GOT3 (cell line): ENCODE measurements at places on chromosomes 12 and 14.

- no peak for DNase-seq
These were observed 126.7 kb upstream of the LGR5 start for GRCh38 chr12:71312768-71313403.

DNA sequence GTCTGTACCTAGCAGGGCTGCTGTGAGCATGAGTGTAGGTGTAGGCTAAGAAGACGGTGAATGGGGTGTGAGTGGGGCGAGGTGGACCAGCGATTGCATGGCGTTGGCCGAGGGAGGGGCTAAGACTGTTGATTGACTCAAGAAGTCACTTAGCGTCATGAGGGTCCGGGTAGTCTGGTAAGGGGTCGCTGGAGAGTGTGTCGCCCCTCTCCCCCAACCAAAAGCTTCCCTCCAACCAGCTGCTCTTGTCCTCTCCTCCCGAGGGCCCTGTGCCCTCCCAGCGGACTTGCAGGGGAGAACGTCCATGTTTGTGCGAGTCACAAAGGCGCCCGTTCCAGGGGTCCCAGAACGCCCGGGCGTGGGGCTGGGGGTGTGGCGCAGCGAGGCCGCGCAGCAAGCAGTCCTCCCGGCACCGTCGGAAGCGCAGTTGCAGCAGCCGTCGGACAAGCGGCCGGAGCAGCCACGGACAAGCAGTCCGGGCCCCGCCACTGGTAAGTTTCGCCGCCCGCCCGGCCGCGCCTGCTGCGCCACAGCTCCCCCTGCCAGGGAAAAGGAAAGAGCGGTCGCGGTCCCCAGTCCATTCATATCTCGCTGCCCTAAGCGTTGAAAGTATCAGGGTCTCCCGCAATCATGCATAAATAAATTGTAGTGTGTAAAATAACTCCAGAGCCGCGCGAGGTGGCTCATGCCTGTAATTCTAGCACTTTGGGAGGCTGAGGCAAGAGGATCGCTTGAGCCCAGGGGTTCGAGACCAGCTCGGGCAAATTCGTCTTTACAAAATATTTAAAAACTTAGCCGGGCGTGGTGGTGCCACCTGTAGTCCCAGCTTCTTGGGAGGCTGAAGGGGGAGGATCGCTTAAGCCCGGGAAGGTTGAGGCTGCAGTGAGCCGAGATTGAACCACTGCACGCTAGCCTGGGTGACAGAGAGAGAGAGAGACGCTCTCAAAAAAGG lies at the start of gene CCDC63:
TSS of gene CCDC63 (plus strand) at position 373 of the 952 bp plus-strand sequence. CDS start 5,968 bp downstream, outside the sequence.
- DNase-seq: no peak

DNA sequence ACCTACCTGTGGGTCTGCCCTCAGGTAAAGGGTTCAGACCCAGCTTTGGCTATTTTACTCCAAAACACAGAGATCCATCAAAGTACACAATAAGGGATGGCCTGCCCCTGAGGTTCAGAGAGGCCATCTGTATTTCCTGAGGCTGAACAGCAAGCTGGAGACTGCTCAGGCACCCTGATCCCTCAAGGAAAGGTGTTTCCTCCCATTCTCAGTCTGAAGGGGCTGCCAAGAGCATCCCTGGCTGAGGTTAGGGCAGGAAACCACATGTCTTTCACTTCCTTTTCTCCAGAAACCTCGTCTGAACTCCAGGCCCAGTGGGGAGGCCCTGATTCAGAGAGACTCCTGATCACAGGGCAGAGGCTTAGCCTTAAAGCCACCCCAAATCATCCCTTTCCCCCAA lies 1.5 kb downstream of the RILPL1 start:
- no peak for DNase-seq

GRCh38 chr14:59123531-59123930 lies 64.9 kb upstream of the DAAM1 start:
- DNase-seq: no peak

- no peak for DNase-seq
These were observed 22.0 kb upstream of the PPP1R12A start for GRCh38 chr12:79956896-79957295.

- no peak for DNase-seq
These were observed 77.4 kb upstream of the GALNT9 start for GRCh38 chr12:132406493-132407450.

DNA sequence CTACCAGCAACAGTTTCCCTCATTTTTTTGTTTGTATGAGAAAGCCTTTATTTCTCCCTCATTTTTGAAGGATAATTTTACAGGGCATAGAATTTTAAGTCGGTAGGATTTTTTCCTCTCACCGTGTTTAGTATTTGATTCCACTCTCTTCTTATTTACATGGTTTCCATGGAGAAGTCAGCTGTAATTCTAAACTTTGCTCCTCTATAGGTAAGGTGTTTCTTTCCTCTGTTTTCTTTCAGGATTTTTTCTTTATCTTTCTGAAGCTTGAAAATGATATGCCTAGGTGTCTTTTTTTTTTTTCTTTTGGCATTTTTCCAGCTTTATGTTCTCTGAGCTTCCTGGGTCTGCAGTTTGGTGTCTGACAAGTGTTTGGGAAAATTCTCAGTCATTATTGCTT lies 75.6 kb upstream of the ETV6 start:
- DNase-seq: no peak

DNA sequence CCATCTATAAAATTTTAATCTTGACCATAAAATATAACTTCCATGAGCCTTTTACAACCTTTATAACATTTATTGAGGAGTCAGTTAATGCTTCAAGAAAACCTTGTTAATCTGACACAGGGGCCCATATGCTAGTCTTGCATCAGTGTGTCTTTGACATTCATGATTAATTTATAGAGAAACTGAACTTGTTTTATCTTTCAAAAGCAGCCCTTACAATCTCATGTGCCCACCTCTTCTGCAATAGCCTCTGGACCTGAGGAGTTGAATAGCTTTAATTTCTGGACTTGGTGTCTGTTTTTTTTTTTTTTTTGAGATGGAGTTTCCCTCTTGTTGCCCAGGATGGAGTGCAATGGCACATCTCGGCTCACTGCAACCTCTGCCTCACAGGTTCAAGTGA lies 8.6 kb upstream of the LPCAT3 start:
- DNase-seq: no peak

GRCh38 chr12:89349814-89350213 lies 2.5 kb downstream of the DUSP6 start:
- no peak for DNase-seq

- DNase-seq: no peak
These were observed 74.3 kb downstream of the SLC25A21 start for GRCh38 chr14:37098132-37098531.

DNA sequence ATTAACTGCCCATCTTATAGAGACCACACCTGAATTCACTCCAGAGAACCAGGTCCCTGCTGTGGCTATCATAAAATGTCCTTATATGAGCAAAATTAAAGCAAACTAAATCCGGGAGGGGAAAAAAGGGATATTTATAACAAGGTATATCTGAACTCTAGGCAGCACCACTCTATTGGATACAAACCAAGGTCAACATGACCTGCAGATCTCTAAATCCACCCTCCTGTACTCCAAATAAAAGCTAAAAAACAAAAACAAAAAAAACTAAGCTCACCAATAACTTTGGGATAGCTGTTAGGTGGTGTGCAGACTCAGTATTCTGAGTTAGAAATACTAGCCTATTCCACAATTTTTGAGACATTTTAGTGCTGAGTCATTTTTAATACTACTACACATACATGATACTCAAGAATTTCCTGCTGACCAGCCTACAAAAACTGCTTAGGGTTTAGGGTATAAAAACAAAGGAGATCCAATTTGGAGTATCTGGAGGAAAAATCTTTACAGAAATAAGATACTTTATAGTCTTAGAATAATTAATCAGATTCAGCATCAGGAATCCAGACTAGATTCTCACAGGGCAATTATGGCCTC lies 46.6 kb upstream of the LTBP2 start:
- DNase-seq: no peak
